Right ventricle myocardium inferior (tissue), 1 donor: ENCODE measurements at places on chromosomes 7 and 10. TPM values are rescaled to one million over a fixed set of nuclear protein-coding genes. Genes with fewer than 3 reads are reported as not detected.

The KCNH2 gene
- 97.3 TPM for total RNA-seq

DNA sequence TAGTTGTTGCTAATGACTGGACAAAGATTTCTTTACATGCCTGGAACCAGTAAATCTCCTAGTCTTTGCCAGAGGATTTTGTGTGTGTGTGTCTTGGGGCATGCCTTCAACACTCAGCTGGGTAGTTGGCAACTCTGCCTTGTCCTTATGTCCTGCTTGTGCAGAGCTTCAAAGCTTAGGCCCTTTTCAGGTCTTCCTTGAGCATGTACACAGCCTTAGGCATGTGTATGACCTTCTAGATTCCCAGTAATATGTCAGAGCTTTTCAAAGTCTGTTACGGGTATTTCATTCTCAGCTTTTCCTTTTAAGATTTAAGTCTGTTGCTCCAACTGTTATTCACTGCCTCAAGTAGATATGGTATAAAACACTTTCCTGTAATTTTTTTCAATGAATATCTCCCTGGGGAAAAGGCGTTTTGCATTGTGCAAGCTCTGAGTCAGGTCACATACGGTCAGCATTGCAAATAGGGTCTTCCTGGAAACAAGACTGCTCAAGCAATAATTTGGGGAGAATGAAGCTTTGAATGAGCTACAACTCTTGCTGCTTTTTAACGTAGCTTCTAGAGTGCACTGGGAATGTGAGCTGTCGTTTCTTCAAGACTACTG, 25.5 kb downstream of the SHOC2 start:
- DNase-seq: no peak

GRCh38 chr10:118072840-118073239, 26.1 kb upstream of the RAB11FIP2 start:
- no peak for DNase-seq

DNA sequence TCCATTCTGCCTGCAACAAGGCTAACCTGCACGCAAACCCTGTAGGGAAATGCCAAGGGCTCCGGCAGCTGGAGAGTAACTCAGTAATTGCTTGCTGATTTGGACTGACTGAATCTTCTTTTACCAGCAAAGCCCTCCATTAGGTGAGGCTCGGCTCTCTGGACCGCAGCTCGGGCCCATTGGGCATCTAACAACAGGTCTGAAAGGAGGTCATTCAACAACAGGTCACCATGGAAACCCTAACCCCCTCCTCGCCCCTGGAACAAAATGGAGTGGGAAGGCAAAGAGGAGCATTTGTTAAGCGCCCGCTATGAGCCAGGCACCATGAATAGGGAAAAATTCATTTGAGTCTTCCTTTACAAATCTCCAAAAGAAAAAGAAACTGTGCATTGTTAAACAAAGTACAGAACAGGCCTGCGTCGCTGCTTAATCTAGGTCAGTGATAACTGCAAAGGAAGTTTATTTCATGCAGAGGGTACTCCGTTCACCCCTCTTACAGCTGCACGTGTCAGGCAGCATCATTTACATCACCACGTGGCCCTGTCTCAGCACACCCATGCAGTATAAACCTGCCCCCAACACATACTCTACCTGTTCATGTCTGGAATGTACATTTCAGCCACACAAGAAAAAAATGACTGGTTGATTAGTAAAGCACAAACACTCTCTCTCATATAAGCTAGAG, 248.8 kb upstream of the NEBL start:
- no peak for DNase-seq

DNA sequence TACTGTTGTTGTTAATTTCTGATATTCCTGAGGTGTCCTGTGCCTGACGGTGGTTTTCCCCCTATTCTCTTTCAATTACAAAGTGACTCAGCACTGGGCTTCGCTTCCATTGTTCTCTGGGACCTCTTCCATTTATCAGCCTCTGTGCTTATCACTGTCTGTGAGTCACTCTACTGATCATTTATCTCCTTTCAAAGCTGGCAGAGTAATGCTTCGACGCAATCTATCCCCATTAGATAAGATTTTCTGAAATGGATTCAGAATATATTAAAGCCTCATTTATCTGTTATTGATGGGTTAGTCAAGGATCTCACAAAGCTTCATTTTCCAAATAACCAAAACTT, 679.2 kb downstream of the SDK1 start:
- DNase-seq: no peak

DNA sequence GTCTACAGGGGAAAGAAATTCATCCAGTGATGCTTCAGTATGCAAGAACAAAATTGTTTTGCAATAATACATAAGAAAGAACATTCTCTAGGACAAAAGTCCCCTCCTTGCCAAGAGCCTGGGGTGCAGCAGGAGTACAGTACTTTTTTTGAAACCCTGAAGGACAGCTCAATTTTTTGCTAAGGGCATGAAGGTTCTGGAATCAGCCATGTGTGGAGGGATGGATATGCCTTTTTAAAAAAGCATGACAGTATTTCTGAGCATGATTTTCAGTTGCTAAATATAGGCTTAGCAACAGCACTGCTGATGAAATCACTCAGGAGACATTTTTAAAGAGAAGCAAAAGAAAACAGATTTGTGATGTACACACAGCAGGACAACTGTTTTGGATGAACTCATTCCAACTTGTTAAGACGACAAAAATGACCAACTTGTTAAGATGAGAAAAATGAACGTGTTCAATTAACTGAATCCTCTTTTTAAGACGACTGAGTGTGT, 39.3 kb downstream of the HBP1 start:
- DNase-seq: no peak

DNA sequence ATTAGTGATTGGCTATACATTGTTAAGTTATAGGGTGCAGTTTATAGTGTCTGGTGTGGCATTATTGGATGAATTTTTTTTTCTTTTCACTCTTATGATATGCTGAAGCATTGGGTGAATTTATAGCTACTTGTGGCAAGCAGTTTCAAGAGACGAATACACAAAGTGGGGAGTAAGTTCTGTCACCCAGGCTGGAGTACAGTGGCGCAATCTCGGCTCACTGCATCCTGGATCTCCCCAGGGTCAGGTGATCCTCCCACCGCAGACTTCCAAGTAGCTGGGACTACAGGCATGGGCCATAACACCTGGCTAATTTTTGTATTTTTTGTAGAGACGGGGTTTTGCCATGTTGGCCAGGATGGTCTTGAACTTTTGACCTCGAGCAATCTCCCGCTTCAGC, 6.3 kb upstream of the SIRT1 start:
- no peak for DNase-seq

The CTAGE8 gene
- 0.22 TPM for total RNA-seq

The MAD1L1 gene
- 19.1 TPM for total RNA-seq

GRCh38 chr7:28942168-28942567, 16.0 kb downstream of the TRIL start:
- no peak for DNase-seq

- DNase-seq: no peak
Observed at GRCh38 chr10:21402606-21403083, 122.8 kb downstream of the SKIDA1 start.

GRCh38 chr10:49598164-49598856, 11.8 kb upstream of the SLC18A3 start:
- no peak for DNase-seq

The CPA2 gene
- total RNA-seq: not detected
